Sigmoid colon (tissue), 7 donors: ENCODE measurements at places on chromosomes 3 and 15. TPM values are rescaled to one million over a fixed set of nuclear protein-coding genes. Genes with fewer than 3 reads are reported as not detected.

SLC7A14 gene
- total RNA-seq = 3.9 TPM

INKA1 gene
- 4.3 TPM for total RNA-seq

DNAH1 gene
- total RNA-seq = 4.6 TPM

WDR82 gene
- total RNA-seq = 54.9 TPM

ESYT3 gene
- total RNA-seq = 19.4 TPM

HAPLN3 gene
- total RNA-seq = 5.3 TPM

TMEM42 gene
- total RNA-seq = 12.0 TPM

BUB1B gene
- 0.33 TPM for total RNA-seq

DNA sequence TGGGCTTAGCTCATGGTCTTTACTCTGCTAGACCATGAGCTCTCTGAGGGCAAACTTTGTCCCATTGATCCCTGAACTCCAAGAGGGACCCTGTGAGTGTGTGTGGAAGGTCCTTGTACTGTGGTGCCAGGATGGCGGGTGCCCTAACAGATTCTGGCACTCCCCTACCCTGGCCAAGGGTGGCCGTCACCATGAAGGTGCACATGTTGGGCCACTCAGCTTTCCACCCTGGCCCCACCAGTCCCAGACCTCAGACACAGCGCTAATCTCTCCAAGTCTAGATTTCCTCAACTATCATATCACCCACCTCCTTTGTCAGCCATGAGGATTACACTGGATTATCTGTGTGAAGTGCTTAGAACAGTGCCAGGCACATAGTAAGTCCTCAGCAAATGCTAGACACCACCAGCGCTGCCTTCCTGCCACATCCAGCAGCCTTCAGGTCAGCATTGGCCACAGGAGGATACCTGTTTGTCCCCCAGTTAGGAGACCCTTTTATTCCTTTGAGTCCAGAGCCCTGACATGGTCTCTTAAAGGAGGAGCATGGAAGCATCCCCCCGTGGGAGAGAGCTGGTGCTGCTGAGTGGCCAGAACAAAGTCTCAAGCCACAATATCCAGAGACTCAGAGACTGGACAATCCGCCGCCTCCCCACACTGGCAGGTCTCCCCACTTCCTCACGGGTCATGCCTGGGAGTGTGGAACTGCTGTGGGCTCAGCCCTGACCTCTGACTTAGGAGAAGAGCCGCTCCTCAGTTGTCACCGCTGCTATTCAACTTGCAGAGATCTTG is 44.5 kb upstream of the SLCO2A1 start:
- DNase-seq = no peak

- no peak for DNase-seq
These were observed 7.3 kb upstream of the CFAP91 start for GRCh38 chr3:119695480-119695879.

DNA sequence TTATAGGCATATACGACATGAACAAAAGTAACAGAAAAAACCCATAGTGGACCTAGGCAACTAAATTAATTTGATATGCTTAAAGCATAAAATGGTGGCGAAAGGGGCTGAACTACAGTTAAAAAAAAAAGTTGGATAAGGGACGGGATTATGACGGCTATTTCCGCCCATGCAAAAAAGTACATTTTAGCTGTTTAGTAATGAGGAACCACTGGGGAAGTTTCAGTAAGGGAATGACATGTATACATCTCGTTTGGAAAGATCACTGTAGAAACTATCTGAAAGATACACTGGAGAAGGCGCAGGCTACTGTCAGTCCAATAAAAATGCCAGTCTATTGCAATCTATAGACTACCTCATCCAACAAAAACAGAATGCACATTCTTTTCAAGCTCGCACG is 65.6 kb downstream of the ZNF148 start:
- no peak for DNase-seq

DNA sequence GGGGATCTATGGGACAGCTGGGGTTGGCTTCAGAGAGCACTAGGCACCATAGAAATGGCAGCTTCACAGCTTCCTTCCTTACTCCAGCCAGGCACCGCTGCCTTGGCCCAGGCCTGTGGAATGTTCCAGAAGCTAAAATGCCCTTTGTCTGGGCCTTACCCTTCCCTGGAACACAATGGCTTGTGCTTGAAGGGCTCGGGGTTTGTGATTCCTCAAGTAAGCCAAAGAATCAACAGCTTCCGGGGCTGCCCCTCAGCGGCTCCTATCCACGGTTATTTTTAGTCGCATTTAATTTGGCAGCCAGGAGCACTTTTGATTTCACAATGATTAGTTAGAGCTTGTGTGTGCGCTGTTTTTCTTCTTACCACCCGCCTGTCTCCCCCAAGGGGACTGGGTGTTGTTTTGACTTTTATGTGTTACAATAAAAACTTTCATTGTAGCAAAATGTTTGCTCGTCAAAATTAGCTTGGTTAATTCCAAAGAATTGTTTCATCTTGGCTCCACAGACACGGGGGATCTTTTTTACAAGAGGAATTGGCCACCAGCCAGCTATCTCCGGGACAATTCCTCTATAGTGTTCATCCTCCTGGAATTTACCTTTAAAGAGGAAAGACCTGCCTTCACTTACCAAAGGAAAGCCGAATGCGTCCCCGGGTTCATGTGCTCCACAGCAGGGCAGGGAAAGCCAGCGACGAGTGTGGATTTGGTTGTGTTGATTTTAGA is 73.8 kb downstream of the TLE3 start:
- DNase-seq = peak; percentile 91

- DNase-seq = no peak
These were observed 28.2 kb upstream of the XIRP1 start for GRCh38 chr3:39220407-39221140.

GRCh38 chr3:57151021-57151449 is 14.1 kb downstream of the IL17RD start:
- no peak for DNase-seq

DNA sequence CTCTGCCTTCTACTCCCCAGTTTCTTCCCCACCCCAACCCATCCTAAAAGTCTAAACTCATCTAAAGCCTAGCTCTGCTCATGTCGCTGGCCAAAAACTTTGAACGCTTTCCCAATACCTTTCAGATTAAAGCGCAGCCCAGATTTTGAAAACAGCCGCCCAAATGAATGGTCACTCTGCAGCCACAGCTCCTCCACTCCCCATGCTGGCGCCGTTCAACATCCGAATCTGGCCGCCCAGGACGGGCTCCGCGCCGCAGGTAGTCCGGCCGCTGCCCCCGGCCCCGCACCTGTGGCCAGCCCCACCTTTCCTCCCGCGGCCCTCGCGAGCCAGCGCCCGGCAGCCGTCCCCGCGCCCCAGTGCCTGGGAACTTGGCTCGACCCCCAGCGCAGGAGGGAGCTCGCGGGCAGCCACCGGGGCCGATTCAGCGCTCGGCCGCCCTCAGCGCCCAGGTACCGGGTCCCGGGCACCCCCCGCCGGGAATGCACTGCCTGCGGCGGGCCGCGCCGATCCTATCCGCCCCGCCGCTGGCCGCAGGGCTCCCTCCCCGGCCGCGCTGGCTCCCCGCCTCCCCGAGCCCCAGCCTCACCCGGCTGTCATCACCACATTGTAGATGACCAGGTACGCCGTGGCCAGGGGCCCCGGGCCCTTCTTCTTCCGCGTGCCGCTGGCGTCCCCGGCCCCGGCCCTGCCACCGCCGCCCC is 417 bp downstream of the HACD2 start:
- DNase-seq = peak; percentile 83

- DNase-seq = no peak
These were observed 5.9 kb downstream of the NUP210 start for GRCh38 chr3:13414040-13414729.

- no peak for DNase-seq
These were observed 24.5 kb downstream of the SRPRB start for GRCh38 chr3:133830071-133830470.

DNA sequence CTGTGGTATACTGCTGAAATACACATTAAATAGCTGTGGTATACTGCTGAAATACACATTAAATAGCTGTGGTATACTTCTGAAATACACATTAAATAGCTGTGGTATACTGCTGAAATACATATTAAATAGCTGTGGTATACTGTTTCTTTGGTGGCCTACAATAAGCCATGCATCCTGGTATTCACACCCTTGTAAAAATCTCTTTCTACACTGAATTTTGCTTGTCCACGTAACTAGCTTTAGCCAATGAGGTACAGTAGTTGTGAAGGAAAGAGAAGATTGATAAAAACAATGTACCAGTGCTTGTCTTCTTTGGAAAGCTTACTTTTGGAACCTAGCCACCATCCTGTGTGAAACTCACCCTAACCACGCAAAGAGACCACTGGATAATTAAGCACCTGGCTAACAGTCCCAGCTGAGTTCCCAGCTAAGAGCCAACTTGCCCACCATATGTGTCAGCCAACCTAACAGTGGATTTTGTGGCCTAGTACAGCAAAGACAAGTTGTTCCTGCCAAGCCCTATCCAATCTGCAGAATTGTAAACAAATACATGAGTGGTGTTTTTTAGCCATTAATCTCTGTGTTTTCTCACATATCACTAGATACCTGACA is 103.4 kb upstream of the MELTF start:
- DNase-seq = no peak

DNA sequence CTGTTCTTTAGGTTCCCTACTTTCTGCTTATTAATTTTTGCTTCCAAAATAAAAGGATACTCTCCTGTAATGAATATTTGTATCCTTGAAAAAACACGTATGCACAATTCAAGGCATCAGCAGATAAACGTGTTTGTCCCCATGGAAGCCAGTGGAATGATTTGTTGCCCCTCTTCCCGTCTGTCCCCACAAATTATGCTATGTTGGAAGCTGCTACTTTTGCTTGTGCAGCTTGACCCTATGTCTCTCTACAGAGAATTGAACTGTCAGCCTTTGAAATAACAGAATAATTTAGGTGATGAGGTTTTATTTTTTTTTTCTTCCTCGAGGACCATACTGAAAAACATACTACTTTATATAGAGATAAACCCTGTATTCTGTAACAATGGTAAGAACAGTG is 401.5 kb upstream of the GOLIM4 start:
- DNase-seq = no peak

- DNase-seq = no peak
These were observed 176.2 kb downstream of the PEX5L start for GRCh38 chr3:179860275-179861107.

DNA sequence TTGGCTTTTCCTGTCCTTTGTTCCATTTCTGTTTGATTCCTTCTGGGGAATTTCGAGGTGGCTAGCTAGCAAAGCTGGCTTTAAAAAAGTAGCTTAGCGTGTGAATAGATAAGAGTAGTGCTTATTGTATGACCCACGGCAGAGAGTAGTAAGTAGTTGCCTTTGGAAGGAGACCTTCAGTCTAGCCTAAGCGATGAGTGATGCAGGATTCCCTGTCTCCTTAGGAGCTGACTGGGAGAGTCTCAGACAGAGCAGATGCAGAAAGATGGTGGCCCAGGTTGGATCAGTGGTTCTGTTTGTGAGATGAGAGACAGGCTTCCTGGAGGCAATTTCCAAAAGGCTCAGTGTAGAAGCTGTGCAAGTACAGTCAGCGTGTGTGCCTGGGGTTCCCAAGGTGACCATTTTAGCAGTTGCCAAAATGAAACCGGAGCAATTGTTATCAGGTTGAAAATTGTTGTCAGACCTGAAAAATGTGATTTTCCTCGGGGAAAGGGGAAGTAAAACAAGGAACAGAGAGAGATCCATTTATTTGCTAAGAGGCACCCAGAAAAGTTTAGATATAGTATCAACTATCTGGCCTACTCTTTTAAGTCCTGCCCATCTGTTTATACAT is 681 bp upstream of the IL5RA start:
- no peak for DNase-seq

- DNase-seq = no peak
These were observed 17.4 kb downstream of the PDIA5 start for GRCh38 chr3:123084192-123084591.

DNA sequence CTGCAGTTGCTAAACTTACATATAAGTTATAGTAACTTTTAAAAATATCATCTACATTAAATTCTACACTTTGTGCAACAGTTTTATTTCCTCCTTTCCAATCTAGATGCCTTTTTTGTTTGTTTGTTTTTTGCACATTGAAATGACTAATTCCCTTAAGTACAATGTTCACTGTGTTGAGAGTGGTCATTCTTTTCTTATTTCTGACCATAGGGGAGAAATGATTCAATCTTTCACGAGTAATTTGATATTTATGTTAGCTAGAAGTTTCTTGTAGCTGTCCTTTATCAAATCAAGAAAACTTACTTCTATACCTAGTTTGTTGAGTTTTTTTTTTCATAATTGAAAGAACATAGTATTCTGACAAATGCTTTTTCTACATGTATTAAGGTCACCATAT is 85.0 kb upstream of the CBLB start:
- no peak for DNase-seq

DNA sequence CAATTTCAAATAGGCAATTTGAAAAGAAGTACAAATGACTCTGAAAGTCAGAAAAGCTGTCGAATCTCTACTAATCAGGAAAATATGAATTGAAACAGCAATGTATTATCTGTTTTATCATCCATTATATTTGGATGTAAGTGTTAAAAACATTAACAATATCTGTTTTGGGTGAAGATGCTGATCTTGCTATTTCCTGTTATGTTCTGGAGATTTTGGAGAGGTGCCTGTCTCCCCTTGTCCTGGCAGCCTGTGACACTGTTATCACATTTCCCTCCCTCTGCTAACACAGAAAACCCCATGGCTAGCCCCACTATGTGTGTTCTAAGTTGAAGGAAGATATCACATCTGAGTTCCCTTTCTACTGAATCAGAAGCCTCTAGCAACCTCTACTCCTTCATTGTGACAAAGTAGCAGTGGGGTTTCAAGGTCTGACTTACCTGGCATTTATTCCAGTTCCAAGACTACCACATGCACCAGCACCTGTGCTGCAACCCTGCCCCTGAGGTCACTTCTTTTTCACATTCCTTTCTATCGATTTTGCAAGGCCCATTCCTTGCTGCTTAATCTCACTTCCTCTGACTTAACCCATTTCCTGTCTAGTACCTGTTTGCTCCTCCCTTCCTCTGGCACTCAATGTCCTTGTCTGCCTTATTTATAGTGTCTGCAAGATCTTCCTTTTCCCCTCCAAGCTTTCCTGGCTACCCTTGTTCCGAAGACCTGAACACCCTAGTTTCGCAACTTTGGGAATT is 95.5 kb upstream of the COL8A1 start:
- DNase-seq = no peak

GRCh38 chr15:55736756-55737155 is 6.2 kb downstream of the PRTG start:
- no peak for DNase-seq

DNA sequence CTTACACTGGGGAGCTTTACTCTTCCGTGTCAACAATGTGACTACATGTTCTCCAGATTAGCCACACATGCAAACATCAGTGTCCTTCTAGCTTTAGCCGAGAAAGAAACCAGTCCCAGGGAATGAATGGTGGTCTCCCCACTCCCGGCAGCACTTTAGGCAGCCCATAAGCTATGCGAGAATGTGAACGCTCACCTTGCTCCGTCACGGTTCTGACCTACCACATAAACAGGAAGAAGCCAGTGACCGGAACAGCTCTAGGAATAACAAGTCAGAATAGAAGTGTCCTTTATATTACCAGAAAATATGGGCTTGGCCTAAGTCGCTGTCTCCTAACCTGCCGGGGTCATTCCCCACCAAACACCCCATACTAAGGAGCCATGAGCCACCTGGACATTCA is 98.0 kb upstream of the ABHD17C start:
- DNase-seq = no peak

- no peak for DNase-seq
These were observed 917.1 kb downstream of the VGLL3 start for GRCh38 chr3:86073799-86074198.

- DNase-seq = peak; percentile 63
These were observed 25.8 kb downstream of the ANP32A start for GRCh38 chr15:68794863-68795262.
